Neural crest cell (in vitro differentiated cells): ENCODE measurements at places on chromosomes 6 and 20. TPM values are rescaled to one million over a fixed set of nuclear protein-coding genes. Genes with fewer than 3 reads are reported as not detected.
A peak's percentile ranks its signal among the peaks of the same experiment; 100 is the strongest.

PRR18 gene
- total RNA-seq: 0.16 and 0.35 TPM in 2 replicates

SALL4 gene
- 90.7 and 91.1 TPM in 2 replicates for total RNA-seq

SMPDL3A gene
- total RNA-seq: 3.3 and 3.6 TPM in 2 replicates

B3GALT4 gene
- total RNA-seq: 2.0 and 2.8 TPM in 2 replicates

CNR1 gene
- total RNA-seq: 8.4 and 9.9 TPM in 2 replicates

GRCh38 chr20:46021361-46022359 lies 7.4 kb upstream of the SLC12A5 start:
- DNase-seq: peak; percentile 87
- H3K4me1 ChIP-seq: peaks cover 18% of the 10 kb centered on the region
- no peaks in the 10 kb centered on the region for H3K36me3 ChIP-seq

GRCh38 chr20:50389808-50390684 lies 120.1 kb upstream of the PTPN1 start:
- H3K36me3 ChIP-seq: no peaks in the 10 kb centered on the region
- H3K27me3 ChIP-seq: no peaks in the 10 kb centered on the region
- peaks cover 13% of the 10 kb centered on the region for H3K4me1 ChIP-seq
- DNase-seq: no peak
- no peak overlapping the region for H3K4me3 ChIP-seq

GRCh38 chr6:81761197-81761596 lies 8.7 kb upstream of the TENT5A start:
- no peak for DNase-seq
- no peak overlapping the region for H3K4me3 ChIP-seq
- H3K27me3 ChIP-seq: peaks cover 2% of the 10 kb centered on the region
- H3K36me3 ChIP-seq: no peaks in the 10 kb centered on the region
- H3K27ac ChIP-seq: no peak overlapping the region

- no peak overlapping the region for H3K4me3 ChIP-seq
- no peaks in the 10 kb centered on the region for H3K4me1 ChIP-seq
- no peaks in the 10 kb centered on the region for H3K27me3 ChIP-seq
- no peak overlapping the region for H3K27ac ChIP-seq
- DNase-seq: no peak
Observed at GRCh38 chr6:104640150-104640700, 219.5 kb downstream of the HACE1 start.

DNA sequence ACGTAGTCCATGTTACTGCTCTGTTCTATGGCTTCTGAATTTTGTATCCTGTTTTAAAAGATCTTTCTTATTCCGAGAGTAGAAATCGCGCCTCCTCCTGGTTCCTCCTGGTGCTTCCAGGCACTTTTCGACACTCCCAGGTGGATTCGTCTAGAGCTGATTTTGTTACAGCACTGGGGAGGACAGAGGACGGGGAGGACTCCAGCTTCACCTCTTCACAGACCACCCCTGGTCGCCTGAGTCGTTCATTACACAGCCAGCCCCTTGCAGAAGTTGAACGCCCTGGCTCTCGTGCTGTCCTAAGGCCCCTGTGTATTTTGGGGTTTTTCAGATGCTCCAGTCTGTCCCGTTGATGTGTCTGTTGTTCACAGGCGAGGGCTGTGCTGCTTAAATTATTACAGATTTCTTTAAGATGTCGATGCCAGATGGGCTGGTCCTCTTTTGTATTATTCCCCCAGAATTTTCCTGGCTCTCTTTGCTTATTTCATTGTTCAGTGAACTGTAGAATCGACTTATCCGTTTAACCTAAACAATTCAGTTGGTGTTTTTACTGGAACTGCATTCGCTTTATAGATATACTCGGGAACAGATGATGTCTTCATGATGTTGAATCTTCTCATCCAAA lies 30.5 kb downstream of the COL20A1 start:
- H3K4me1 ChIP-seq: peaks cover 5% of the 10 kb centered on the region
- H3K36me3 ChIP-seq: no peaks in the 10 kb centered on the region
- no peak overlapping the region for H3K27ac ChIP-seq
- no peak overlapping the region for H3K4me3 ChIP-seq
- no peaks in the 10 kb centered on the region for H3K27me3 ChIP-seq

DNA sequence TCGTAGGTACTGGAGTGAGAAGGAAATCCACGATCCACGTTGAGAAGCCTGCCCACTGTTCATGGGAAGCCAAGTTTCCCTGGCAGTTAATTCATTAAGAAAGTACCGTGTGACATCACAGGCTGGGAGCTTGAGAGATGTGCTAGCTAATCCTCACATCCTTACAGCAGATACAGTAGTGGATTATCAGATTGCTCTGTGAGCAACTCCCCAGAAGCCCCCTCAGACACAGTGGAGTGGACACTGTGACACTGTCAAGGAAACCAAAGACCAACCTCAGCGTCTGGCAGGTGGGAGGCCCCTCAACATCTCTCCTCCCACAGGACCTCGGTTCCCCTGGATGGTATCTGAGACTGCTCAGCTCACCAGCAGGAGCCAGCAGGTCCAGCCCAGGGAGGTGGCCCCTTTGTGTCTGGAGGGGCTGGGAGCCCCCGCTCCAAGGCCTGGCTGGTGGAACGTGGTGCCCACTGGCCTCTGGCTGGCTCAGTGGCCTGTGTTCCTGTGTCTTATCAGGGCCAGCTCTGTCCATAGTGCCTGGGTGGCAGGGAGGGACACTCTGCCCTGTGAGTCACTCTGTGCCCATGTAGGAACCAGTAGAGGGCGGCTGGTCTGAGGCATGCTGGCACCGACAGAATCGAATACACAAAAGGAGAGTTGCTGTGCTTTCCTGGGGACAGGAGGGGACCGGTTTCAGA lies 7.2 kb downstream of the PYGB start:
- DNase-seq: no peak
- peaks cover 41% of the 10 kb centered on the region for H3K4me1 ChIP-seq
- peaks cover 20% of the 10 kb centered on the region for H3K36me3 ChIP-seq
- no peak overlapping the region for H3K4me3 ChIP-seq
- H3K27ac ChIP-seq: no peak overlapping the region

DNA sequence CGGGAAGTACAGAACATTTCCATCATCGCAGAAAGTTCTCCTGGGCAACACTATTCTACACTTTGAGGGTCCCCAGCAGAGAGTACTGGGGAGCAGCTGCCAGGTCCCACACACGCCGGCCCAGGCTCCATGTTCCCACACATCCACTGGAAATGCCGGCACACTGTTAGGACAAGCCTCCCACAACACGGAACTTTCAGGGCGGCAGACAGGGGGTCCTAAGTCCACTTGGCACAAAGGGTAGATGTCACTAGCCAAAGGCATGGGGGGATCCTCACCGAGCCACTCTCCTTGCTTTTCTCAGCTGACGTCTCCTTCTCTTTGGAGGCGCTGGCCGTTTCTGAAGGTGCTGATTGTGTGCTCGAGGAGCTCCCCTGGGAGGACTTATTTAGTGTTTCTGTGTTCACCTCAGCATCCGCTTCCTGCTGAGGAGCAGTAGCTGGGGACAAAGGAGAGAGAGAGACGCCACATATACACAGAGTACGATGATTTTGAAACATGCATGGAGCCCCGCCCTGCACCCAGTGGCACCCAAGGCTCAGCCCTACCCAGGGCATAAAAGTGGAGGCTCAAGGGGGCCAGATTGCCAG lies 135.4 kb downstream of the ZMYND8 start:
- peaks cover 34% of the 10 kb centered on the region for H3K36me3 ChIP-seq
- H3K27ac ChIP-seq: no peak overlapping the region
- peaks cover 8% of the 10 kb centered on the region for H3K4me1 ChIP-seq
- H3K4me3 ChIP-seq: no peak overlapping the region
- H3K27me3 ChIP-seq: no peaks in the 10 kb centered on the region

- no peak overlapping the region for H3K27ac ChIP-seq
- H3K4me1 ChIP-seq: no peaks in the 10 kb centered on the region
- H3K36me3 ChIP-seq: no peaks in the 10 kb centered on the region
- no peaks in the 10 kb centered on the region for H3K27me3 ChIP-seq
- DNase-seq: no peak
Observed at GRCh38 chr6:5599127-5599526, 337.8 kb downstream of the FARS2 start.

- H3K4me3 ChIP-seq: no peak overlapping the region
- no peak overlapping the region for H3K27ac ChIP-seq
- no peaks in the 10 kb centered on the region for H3K4me1 ChIP-seq
- H3K27me3 ChIP-seq: no peaks in the 10 kb centered on the region
Observed at GRCh38 chr6:65199683-65200082, 507.3 kb downstream of the EYS start.

- no peaks in the 10 kb centered on the region for H3K4me1 ChIP-seq
- no peaks in the 10 kb centered on the region for H3K27me3 ChIP-seq
- no peaks in the 10 kb centered on the region for H3K36me3 ChIP-seq
- no peak overlapping the region for H3K4me3 ChIP-seq
- no peak overlapping the region for H3K27ac ChIP-seq
Observed at GRCh38 chr6:76703786-76704185, 631.3 kb upstream of the IMPG1 start.

DNA sequence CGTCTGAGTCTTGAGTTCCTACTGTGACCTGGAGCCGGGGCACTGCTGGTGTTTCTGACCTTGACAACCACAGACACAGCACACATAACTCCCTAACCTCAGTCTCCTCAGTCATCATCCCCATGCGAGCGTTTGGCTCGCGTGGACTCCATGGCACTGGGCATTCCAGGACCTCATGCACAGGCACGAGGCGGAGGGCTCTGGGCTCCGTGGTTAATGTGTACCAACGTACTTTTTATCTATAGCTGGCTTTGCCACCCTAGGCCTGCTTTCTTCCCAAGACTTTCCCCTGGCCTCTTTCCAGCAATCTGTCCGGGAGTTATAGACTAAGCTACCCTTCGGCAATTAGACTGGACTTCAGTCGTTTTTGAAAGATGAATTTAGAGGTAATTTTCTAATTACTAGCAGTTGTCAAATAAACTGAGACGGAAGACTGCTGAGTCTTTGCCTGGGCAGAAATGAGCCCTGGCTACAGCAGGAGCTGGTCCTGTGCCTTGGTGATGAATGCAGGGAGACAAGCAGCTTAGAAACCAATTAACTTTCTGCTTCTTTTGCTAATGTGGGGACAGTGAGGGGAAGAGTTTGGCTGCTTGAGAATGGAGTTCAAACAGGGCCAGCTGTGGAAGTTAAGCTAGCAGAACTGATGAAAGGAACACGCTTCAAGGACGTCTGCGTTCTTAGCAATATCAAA lies 16.1 kb upstream of the CTCFL start:
- H3K27ac ChIP-seq: no peak overlapping the region
- H3K4me1 ChIP-seq: peaks cover 9% of the 10 kb centered on the region
- no peaks in the 10 kb centered on the region for H3K36me3 ChIP-seq
- no peak overlapping the region for H3K4me3 ChIP-seq
- peaks cover 29% of the 10 kb centered on the region for H3K27me3 ChIP-seq

- no peaks in the 10 kb centered on the region for H3K27me3 ChIP-seq
- H3K4me1 ChIP-seq: no peaks in the 10 kb centered on the region
- no peak overlapping the region for H3K4me3 ChIP-seq
- H3K36me3 ChIP-seq: peaks cover 23% of the 10 kb centered on the region
Observed at GRCh38 chr20:33388268-33388667, 13.1 kb downstream of the CDK5RAP1 start.
